ENCODE measurements at places on chromosomes 13 and 19.

DNA sequence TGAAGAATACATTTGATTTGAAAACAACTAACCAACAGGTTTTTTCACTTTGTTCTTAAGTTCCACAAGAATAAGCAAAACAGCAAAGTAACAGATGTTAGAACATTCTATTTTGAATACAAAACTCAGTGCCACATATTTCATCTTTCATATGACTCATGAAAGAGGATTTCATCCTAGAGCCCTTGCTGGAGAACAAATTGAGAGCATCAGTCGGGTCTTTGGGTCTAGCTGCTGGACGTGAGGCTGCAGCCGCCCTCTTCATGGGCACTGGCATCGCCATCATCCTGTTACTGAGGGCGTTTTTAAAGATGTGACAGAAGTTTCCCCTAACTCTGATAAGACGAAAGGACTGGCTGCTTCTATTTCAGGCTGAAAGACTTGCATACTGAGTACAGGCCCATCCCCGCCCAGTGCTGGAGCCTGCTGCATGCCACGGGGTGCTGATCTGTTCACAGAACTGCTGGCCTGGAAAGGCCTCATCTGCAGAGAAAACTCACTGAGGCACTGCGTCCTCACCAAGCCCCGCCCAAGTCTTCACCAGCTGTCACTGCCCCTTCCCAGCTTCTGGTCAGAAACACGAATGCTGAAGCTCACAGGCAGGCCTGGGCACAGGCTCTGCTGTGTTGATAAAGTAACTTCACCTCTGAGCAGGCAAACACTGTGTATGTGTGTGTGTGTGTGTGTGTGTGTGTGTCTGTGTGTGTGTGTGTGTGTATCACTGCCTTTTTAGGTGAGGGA is 101.4 kb downstream of the TUBGCP3 start:
- peaks cover 51% of the 10 kb centered on the region for H3K36me3 ChIP-seq
- peaks cover 2% of the 10 kb centered on the region for H3K4me1 ChIP-seq
- no peaks in the 10 kb centered on the region for H3K27me3 ChIP-seq
- no peak overlapping the region for H3K4me3 ChIP-seq
- DNase-seq, result no peak

DNA sequence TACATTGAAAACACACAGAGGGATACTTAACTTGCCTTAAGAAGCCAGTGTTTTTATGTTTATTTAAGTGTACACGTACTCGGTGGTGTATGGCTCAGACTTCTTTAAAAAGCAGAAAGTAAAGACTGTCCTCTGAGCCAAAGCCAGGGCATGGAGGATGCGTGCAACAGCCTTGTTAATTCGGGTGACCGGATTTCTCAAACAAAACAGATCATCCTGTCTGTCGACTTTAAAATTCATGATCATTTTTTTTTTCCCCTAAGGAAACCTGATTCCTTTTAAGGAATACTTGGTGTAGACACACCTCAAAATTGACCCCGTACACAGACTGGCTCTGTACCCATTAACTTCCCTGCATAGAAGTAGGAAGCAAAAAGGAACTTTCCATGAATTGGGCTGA is 124.7 kb upstream of the RNF113B start:
- no peak overlapping the region for H3K27ac ChIP-seq
- H3K4me3 ChIP-seq, result no peak overlapping the region
- H3K27me3 ChIP-seq, result no peaks in the 10 kb centered on the region
- no peaks in the 10 kb centered on the region for H3K4me1 ChIP-seq
- H3K36me3 ChIP-seq, result no peaks in the 10 kb centered on the region
- DNase-seq, result no peak

- H3K4me3 ChIP-seq, result no peak overlapping the region
- H3K36me3 ChIP-seq, result no peaks in the 10 kb centered on the region
- H3K27me3 ChIP-seq, result peaks cover 4% of the 10 kb centered on the region
- H3K27ac ChIP-seq, result no peak overlapping the region
- no peaks in the 10 kb centered on the region for H3K4me1 ChIP-seq
- DNase-seq, result no peak
Observed at GRCh38 chr13:33997574-33997973, 179.6 kb downstream of the RFC3 start.

- no peaks in the 10 kb centered on the region for H3K36me3 ChIP-seq
- H3K4me3 ChIP-seq, result no peak overlapping the region
- no peak overlapping the region for H3K27ac ChIP-seq
- H3K27me3 ChIP-seq, result no peaks in the 10 kb centered on the region
Observed at GRCh38 chr13:44013758-44014291, 134.1 kb downstream of the LACC1 start.

GRCh38 chr19:36136964-36137686 is 2.7 kb upstream of the CAPNS1 start:
- peaks cover 4% of the 10 kb centered on the region for H3K27me3 ChIP-seq
- DNase-seq, result no peak
- no peak overlapping the region for H3K27ac ChIP-seq
- H3K36me3 ChIP-seq, result peaks cover 9% of the 10 kb centered on the region
- H3K4me3 ChIP-seq, result no peak overlapping the region
- H3K4me1 ChIP-seq, result peaks cover 24% of the 10 kb centered on the region

GRCh38 chr13:93862259-93862658 is 617.2 kb downstream of the DCT start:
- H3K27ac ChIP-seq, result no peak overlapping the region
- H3K4me3 ChIP-seq, result no peak overlapping the region
- DNase-seq, result no peak
- no peaks in the 10 kb centered on the region for H3K4me1 ChIP-seq
- no peaks in the 10 kb centered on the region for H3K36me3 ChIP-seq
- no peaks in the 10 kb centered on the region for H3K27me3 ChIP-seq

- no peak for DNase-seq
- no peak overlapping the region for H3K27ac ChIP-seq
- H3K36me3 ChIP-seq, result no peaks in the 10 kb centered on the region
- H3K4me3 ChIP-seq, result no peak overlapping the region
Observed at GRCh38 chr13:92196591-92197256, 798.3 kb downstream of the GPC5 start.

- no peaks in the 10 kb centered on the region for H3K27me3 ChIP-seq
- H3K4me1 ChIP-seq, result peaks cover 17% of the 10 kb centered on the region
Observed at GRCh38 chr19:9323557-9323918, 441 bp upstream of the ZNF559 start.

GRCh38 chr13:61277586-61278276 is 137.9 kb downstream of the PCDH20 start:
- H3K27ac ChIP-seq, result no peak overlapping the region
- H3K27me3 ChIP-seq, result no peaks in the 10 kb centered on the region
- H3K4me3 ChIP-seq, result no peak overlapping the region
- H3K4me1 ChIP-seq, result no peaks in the 10 kb centered on the region
- no peaks in the 10 kb centered on the region for H3K36me3 ChIP-seq

DNA sequence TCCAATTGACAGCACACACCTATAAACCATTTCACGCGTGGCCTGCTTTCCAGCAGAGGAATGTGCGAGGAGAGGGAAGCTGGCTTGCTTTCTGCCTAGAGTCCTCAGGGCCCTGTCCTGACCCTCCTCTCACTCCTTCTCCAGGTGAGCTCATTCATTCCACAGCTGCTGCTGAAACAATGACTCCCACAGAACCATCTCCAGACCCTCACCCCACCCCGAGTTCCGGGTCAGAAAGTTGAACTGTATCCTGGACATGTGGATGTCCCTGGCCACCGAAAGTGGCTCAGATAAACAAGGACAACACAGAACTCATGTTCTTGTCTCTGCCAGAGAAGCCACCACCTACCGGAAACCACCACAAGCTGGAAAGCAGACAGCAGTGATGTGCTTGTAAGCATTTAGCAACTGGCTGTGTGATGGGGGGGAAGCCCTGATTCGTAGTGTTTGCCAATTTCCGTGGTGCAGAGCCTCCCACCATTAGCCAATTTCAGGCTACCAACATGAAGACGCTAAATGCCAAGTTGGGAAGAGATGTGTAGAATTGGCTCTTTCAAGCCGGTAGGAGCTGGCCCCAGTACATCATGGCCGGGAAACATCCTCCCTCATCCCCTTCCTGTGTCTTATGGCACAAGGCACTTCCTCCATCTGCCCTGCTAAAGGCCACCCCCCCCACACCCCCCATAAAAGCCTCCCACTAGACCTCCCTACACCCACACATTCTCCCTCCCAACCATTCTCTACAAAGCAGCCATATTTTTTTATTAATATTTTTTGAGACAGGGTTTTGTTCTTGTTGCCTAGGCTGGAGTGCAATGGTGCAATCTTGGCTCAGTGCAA is 5.0 kb downstream of the SYCE2 start:
- peak overlapping the region; percentile 42 for H3K4me3 ChIP-seq
- DNase-seq, result peak; percentile 46
- H3K27ac ChIP-seq, result peak overlapping the region; percentile 92
- H3K27me3 ChIP-seq, result peaks cover 2% of the 10 kb centered on the region
- H3K36me3 ChIP-seq, result peaks cover 3% of the 10 kb centered on the region
- peaks cover 22% of the 10 kb centered on the region for H3K4me1 ChIP-seq

- peak overlapping the region; percentile 86 for H3K4me3 ChIP-seq
- peaks cover 3% of the 10 kb centered on the region for H3K27me3 ChIP-seq
- H3K27ac ChIP-seq, result peak overlapping the region; percentile 81
- DNase-seq, result no peak
- peaks cover 62% of the 10 kb centered on the region for H3K4me1 ChIP-seq
- H3K36me3 ChIP-seq, result peaks cover 29% of the 10 kb centered on the region
Observed at GRCh38 chr19:44749292-44749691, 784 bp downstream of the BCL3 start.

- peaks cover 15% of the 10 kb centered on the region for H3K4me1 ChIP-seq
- no peak overlapping the region for H3K27ac ChIP-seq
- peaks cover 1% of the 10 kb centered on the region for H3K27me3 ChIP-seq
- no peak for DNase-seq
Observed at GRCh38 chr13:110937511-110938285, 22.8 kb upstream of the ANKRD10 start.

- H3K27me3 ChIP-seq, result peaks cover 13% of the 10 kb centered on the region
- H3K27ac ChIP-seq, result no peak overlapping the region
- H3K36me3 ChIP-seq, result no peaks in the 10 kb centered on the region
- H3K4me3 ChIP-seq, result no peak overlapping the region
- no peak for DNase-seq
Observed at GRCh38 chr19:57161985-57162539, 5.2 kb downstream of the DUXA start.

- H3K36me3 ChIP-seq, result no peaks in the 10 kb centered on the region
- DNase-seq, result no peak
- H3K4me1 ChIP-seq, result no peaks in the 10 kb centered on the region
- H3K27me3 ChIP-seq, result no peaks in the 10 kb centered on the region
- H3K4me3 ChIP-seq, result no peak overlapping the region
Observed at GRCh38 chr13:37340901-37341670, 235.6 kb upstream of the CSNK1A1L start.

DNA sequence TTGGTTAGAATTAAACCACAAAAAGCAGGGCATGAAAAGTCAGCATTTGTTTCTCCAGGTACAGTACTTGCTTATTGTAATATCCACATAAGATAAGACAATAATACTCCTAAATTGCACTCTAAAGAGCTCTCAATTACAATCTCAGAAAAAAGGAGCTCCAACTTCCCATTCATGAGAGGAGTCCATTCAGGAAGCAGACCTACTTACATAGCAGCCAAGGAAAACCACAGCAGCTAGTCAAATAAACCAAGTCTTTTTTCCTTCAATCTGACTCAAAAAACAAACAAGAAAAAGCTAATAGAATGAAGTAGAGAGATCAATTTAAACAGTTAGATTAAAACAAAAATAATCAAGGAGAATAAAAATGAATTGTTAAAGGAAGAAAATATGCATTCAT is 885.2 kb upstream of the SLITRK6 start:
- H3K27me3 ChIP-seq, result no peaks in the 10 kb centered on the region
- no peak for DNase-seq
- no peak overlapping the region for H3K27ac ChIP-seq
- no peak overlapping the region for H3K4me3 ChIP-seq
- no peaks in the 10 kb centered on the region for H3K4me1 ChIP-seq

- DNase-seq, result no peak
- peaks cover 9% of the 10 kb centered on the region for H3K4me1 ChIP-seq
- no peak overlapping the region for H3K4me3 ChIP-seq
- no peaks in the 10 kb centered on the region for H3K36me3 ChIP-seq
- no peak overlapping the region for H3K27ac ChIP-seq
Observed at GRCh38 chr13:67221630-67222226, 8.4 kb downstream of the PCDH9 start.

- H3K27me3 ChIP-seq, result no peaks in the 10 kb centered on the region
- H3K36me3 ChIP-seq, result peaks cover 1% of the 10 kb centered on the region
- no peak overlapping the region for H3K4me3 ChIP-seq
Observed at GRCh38 chr13:37534181-37534580, 64.4 kb downstream of the POSTN start.

DNA sequence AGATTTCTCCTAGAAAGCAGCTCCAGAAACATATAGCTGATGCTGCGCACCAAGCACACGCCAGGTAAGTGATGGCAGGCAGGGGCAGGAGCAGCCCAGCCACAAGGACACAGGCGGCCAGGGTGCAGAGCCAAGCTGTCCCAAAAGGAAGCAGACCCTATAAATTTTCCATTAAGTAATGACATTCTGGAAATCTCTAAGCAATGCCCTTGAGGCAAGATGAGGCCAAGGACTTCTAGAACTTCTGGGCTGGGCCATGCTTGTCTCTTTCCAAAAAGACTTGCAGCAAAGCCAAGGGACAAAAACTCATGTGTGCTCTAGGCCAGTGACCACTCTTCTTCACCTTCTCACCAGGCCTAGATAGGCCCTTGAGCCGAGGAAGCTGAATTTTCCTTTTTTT is 42.2 kb upstream of the EPHX3 start:
- H3K36me3 ChIP-seq, result peaks cover 4% of the 10 kb centered on the region
- no peak for DNase-seq
- H3K27ac ChIP-seq, result no peak overlapping the region
- no peak overlapping the region for H3K4me3 ChIP-seq

- H3K27ac ChIP-seq, result peak overlapping the region; percentile 7
- DNase-seq, result peak; percentile 82
- H3K27me3 ChIP-seq, result peaks cover 50% of the 10 kb centered on the region
- peaks cover 11% of the 10 kb centered on the region for H3K4me1 ChIP-seq
- H3K4me3 ChIP-seq, result peak overlapping the region; percentile 76
- peaks cover 6% of the 10 kb centered on the region for H3K36me3 ChIP-seq
Observed at GRCh38 chr19:43798546-43799409, 3.5 kb downstream of the LYPD5 start.

DNA sequence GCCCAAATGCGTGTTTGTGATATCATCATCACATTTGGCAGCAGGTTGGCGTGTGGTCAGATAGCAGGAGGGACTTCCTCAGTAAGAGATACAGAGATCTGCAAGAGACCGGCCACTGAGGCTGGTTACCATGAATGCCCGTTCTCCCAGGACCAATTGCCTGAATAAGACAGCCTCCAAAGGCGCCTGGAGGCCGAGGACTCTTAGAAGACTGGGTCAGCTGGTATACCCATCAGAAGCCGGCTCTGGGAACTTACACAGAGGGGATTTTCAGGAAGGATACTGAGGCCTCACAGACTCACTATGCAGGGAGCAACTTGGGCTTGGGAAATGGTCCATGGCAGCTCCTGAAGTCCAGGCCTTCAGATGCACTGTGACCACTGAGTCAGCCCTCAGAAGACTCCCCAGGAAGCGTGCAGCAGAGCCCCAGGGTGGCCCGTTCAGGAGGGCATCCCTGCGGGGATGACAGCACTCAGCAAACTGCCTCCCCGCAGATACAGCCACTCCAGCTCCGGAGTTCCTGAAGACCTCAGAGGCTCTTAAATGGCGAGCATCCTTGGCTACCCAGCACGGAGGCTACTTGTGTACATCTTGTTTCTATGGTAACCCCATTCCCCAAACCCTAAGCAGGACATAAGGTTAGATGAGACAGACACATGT is 26.4 kb upstream of the VSTM2B start:
- peaks cover 4% of the 10 kb centered on the region for H3K27me3 ChIP-seq
- DNase-seq, result no peak
- no peak overlapping the region for H3K4me3 ChIP-seq
- no peaks in the 10 kb centered on the region for H3K4me1 ChIP-seq
- H3K36me3 ChIP-seq, result no peaks in the 10 kb centered on the region
- no peak overlapping the region for H3K27ac ChIP-seq

- H3K27ac ChIP-seq, result peak overlapping the region; percentile 93
- H3K27me3 ChIP-seq, result peaks cover 13% of the 10 kb centered on the region
- DNase-seq, result peak; percentile 34
- H3K4me1 ChIP-seq, result peaks cover 30% of the 10 kb centered on the region
- no peaks in the 10 kb centered on the region for H3K36me3 ChIP-seq
Observed at GRCh38 chr13:33610438-33611120, 207.4 kb upstream of the RFC3 start.
